Activated T-helper 1 cell treated with anti-CD3 and anti-CD28 coated beads, Interleukin-2, amount 50 U/mL, for 16 hours (primary cell): ENCODE measurements at places on chromosomes 3 and 15.

GRCh38 chr3:35524856-35525255 lies 114.5 kb upstream of the ARPP21 start:
- DNase-seq, result no peak

DNA sequence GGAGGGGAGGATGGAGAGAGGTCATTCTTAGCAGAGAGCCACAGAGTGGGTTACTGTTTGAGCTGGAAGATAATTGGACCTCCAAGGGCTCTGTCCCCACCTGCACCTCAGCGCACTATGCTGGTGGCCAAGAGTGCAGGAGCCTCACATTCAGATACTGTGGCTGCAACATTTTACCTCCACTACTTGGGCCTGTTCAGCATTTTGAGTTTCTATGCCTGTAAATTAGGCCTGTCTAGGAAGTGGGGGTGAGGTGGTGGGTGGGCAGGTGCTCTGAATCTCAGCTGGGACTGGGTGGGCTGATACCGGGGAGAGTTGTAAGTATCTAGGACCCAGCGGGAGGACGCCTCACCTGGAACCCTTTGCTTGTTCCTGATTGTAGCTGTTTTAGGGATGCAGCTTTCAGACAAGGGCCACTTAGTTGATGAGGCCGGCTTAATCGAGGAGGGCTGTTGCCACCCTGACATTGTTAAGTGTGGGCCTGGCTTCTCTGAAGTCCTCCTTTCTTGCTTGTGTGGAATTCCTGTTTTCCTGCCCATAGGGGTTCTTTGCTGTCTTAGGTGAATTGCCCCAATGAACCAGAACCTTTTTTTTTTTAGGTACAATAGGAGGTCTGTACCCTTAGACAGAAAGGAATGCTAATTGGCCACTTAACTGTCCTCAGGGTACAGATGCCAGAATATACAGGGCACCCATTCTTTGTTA lies 83.8 kb downstream of the SMAD3 start:
- DNase-seq, result no peak

GRCh38 chr15:92043283-92043682 lies 189.8 kb downstream of the SLCO3A1 start:
- no peak for DNase-seq

GRCh38 chr3:157231071-157231470 lies 71.1 kb upstream of the CCNL1 start:
- DNase-seq, result no peak

DNA sequence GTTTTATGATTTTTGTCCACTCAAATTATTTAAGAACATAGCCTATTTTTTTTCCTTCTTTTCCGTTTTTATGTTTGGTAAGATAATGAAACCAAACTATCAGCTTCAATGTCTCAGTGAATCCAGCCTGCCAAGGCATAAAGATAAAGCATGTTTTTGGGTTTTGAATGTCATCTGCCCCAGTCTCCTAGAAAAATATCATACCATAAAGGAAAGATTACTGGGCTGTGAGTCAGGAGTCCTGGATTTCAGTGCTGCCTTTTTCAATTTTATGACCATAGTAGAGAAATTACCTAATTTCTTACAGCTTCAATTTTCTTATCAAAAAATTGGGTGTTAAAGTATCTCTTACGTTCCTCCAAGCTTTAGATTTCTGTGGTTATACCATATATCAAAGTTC lies 87.5 kb downstream of the GAP43 start:
- DNase-seq, result no peak

DNA sequence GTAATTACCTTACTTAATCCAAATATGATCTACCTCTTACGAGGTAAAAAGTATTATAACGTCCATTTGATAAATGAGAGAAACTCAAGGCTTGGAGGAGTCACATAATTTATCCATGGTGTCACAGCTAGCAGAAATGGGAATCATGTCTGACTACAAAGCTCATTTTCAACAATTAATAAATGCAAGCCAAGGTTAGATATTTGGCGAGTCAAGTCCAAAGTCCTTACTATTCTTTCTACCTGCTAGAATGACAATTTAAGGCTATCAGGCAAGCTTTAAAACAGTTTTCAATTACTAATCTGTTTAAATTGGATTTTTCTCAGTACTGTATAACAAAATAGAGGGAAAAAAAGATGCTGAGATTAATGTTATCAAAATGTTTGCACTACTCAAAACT lies 68.6 kb downstream of the DLG1 start:
- no peak for DNase-seq

DNA sequence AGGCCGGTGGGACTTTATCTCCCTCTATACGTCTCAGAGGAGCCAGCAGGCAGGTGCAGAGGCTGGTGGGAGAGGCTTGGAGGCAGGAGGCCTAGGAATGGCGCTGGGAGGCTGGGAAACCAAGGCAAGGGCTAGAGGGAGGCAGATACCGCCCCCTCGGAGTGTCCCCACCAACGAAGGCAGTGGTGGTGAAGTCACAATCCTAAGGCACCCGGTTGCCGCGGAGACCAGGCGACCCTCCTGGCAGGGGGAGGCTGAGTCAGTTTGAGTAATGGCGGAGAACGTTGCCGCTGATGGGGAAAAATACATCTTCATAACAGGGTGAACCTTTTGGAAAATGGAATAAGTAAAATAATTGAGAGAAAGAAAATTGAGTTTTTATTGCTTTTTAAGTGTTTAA lies 29.9 kb upstream of the CACNA2D2 start:
- DNase-seq, result no peak

- no peak for DNase-seq
Observed at GRCh38 chr3:47429476-47430270, 46.1 kb downstream of the SCAP start.

GRCh38 chr3:187799942-187800641 lies 54.8 kb upstream of the BCL6 start:
- no peak for DNase-seq

- no peak for DNase-seq
Observed at GRCh38 chr15:91369823-91370222, 269.8 kb downstream of the SV2B start.

GRCh38 chr15:47750030-47750739 lies 32.9 kb downstream of the SEMA6D start:
- DNase-seq, result no peak

DNA sequence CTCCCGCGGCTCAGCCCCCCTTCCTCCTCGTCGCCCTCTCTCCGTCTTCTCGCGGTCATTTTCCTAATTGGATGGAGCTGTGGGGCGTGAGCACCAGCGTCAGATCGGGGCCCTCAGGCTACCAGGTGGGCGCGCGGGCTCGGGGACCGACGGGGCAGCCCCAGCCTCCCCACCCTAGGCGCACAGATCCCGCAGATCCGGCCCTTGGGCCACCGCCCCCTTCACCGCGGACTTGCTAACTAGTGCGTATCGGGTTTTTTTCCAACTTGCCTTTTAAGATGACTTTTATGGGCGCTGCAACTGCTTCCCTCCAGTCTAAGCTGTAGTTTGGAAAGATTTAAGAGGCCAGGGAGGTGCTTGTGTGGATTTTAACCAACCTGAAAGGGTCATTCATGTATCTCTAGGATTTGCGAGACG lies 1.3 kb downstream of the ZNF710 start:
- DNase-seq, result peak; percentile 17

DNA sequence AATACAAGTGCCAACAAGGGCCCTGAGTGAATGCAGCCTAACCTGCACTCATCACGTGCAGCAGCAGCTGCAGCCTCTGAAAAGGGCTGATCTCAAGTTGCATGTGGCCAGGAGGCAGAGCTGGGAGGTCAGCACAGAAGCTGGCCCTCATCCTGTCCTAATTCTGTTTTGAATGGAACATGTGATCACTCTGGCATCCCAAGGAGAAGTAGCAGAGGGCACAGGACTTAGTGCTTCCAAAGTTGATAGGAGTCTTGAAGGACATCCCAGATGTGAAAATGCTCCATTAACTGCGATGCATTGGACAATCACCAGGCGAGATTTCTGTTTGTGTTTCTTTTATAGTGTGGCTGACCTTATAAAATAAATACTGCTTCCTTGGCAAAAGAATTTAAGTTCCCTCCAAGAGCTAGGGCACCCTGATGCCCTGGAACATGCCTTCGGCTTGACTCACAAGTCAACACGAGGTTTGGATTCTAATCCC lies 31.6 kb upstream of the STAG1 start:
- DNase-seq, result no peak

DNA sequence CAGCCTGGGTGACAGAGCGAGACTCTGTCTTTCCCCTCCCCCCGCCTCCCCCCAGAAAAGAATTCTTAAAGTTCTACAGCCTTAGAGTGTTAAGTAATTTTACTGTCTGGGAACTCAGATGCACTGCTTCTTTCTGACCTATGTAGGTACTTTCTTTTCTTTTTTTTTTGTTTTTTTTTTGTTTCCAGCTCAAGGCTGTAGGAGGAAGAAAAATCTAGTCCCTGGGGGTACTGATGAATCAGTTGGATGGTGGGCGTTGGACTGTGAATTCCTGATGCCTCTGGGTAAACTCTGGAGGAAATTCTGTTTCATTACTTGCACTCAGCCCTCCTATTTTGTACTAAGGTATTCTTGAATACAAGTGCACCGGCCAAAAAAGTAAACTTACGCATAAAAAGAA lies 10.8 kb downstream of the GHRL start:
- DNase-seq, result no peak

GRCh38 chr3:72043204-72044133 lies 258.5 kb upstream of the PROK2 start:
- no peak for DNase-seq

GRCh38 chr3:76293856-76294255 lies 508.5 kb upstream of the ZNF717 start:
- DNase-seq, result no peak

- no peak for DNase-seq
Observed at GRCh38 chr3:128353361-128353965, 113.2 kb downstream of the DNAJB8 start.

DNA sequence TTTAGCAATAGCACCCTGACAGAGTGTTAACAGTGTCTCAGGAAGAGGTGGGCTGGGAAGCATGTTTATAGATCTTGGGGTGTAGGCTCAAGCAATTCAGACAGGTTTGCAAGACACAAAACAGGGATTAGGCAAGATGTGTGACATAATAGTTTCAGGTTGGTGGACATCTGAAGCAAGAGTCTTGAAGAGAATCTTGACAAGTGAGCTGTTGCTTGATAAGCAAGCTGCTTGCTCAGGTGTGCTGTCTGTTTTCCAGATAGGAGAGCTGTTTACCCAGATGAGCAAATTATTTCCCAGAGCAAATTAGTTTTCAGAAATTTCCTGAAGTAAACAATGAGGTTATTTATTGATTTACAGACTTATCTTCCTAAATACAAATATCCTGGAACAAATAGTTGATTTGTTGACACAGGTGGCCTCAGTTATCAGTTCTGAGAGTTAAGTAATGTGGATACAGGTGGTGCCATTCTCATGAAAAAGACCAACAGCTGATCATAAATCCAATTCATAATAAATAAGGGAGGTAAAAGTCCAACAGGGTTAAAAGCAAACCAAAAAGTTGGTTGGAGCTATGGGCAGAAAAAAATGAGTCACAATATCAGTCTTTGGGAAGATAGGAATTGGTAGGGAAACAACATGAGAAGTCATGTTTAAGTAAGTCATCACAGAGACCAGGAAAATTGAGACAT lies 437.3 kb downstream of the TBL1XR1 start:
- no peak for DNase-seq

- DNase-seq, result no peak
Observed at GRCh38 chr3:64063207-64063982, 40.1 kb upstream of the PSMD6 start.
